WTC11 (cell line): ENCODE measurements at places on chromosomes 7 and 10. TPM values are rescaled to one million over a fixed set of nuclear protein-coding genes. Genes with fewer than 3 reads are reported as not detected.

DNA sequence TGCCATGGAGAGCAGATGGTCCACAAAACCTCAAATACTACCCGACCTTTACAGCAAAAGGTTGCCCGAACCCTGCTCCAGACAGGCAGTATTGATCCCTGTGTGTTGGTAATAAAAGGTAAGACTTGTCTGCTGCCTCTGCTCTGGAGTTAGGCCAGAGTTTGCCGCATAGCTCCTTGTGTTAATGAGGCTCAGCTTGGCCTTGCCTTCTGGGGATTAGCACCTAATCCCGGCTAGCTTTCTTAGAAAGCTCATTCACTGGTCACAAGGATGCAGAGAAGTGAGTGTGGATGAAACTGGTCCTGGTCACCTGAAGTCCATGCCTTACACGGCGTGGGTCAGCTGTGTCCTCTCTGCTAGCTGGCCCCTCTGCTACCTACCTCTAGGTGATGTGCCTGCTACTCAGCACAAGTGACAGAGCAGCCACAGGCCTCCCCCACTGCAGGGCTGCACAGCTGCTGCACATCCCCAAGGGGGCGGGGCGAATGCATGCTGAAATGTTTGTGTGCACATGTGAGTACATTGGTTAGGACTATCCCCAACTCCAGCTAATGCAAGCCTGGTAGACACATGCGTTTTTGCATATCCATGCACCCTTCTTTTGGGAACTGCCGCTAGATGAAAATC lies 31.7 kb upstream of the SYPL1 start:
- DNase-seq: peak; percentile 23

DNA sequence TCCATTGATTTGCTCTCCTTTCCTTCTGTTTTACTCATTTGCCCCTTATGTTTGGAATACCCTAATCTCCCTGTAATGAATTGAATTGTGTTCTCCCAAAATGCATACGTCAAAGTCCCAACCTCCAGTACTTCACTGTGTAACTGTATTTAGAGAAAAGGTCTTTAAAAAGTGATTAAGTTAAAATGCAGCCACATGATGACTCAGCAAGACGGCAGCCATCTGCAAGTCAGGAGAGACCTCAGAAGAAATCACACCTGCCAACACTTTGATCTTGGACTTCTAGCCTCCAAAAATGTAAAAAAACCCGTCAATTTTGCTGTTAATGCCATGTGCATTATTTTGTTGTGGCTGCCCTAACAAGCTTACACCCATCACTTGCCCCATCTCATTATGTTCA lies 85.3 kb upstream of the PCLO start:
- DNase-seq: no peak

DNA sequence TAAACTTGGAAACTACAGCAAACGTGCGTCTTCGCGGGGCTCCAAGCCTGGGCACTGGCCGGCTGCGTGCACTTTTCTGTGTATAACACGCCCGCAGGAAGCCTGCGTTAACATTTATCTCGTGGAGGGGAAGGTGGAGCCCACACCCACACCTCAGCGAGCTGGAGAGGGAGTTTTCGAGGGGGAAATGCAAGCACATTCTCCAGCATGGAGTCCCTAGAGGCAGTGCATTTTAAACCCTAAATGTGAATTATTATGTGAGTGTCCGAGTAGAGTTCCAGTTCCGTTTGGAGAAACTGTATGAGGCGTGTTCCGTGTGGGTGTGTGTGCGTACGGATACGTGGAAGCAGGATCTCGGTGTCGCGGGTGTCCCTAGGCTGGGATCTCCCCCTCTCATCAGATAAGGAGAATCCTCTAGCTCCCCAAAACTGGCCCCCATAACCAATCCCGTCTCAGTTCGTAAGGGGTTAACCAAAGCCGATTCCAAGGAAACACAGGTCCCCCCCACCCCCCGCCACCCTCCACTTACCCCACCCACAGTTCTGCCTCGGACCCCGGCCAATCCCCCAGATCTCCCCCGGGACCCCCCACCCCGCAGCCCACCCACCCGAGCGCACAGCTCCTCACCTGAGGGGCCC lies 403 bp downstream of the CDK6 start:
- no peak for DNase-seq

GRCh38 chr7:25792586-25792985 lies 359.4 kb upstream of the NFE2L3 start:
- no peak for DNase-seq

DNA sequence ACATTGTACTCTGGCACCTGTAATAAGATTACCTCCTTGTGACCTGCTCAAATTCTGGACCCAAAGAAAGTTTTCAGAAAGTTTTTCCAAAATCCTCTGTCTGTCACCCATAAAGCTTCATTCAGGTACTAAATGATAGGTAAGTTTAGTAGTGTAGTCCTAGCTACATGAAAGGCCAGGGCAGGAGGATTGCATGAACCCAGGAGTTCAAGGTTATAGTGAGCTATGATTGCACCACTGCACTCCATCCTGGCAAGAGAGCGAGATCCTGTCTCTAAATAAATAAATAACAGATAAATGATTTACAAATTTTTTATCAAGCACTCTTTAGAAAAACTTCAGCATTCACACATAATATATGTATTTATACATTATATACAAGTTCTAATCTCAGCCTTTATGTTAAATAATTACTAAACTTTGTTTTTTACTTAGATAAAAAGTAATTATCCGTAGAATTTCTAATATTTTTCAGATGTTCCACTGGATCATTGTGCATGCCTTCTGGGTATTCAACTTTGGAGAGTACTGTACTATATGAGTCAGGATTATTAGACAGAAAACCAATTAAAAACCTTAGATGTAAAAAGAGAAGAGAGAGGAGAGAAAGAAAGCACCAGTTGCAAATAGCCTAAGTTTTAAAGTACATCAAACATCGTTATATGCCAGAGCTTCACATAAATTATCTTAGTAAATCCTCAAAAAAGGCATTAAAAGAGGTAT lies 363.0 kb downstream of the LRRTM3 start:
- no peak for DNase-seq

The A1CF gene
- total RNA-seq: 0.07 to 0.21 TPM (median 0.07 TPM) in 3 replicates

DNA sequence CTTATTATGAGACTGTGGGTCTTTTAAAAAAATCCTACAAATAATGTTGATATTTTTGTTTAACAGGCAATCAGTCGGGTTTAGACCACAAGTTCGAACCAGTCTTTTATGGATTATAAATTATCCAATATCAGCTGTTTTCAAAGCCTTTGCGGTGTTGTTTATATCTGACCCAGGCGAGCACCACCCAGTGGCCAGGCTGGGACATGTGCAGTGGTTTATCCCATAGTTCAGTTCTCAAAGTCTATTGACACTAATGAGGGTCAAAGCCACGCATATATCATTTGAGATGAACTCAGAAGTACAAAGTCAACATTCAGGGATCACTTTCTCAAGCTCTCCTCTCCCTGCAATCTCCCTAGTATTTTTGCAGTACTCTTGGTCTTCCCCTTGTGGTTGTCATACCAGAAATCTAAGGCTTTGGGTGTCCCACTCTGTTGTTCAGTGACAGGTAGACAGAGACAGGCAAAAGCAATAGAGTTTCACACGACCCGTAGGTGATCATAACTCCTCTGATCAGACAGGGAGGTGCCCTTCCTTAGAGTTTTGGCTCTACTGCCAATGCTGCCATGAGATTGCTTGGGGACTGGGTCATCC lies 117.4 kb upstream of the POM121L12 start:
- DNase-seq: peak; percentile 45

GRCh38 chr10:79127151-79127961 lies 58.6 kb downstream of the ZMIZ1 start:
- no peak for DNase-seq

The FZD1 gene
- 2.0 TPM in 3 replicates for total RNA-seq

- no peak for DNase-seq
These were observed 30.2 kb upstream of the ARHGAP22 start for GRCh38 chr10:48634984-48635557.

- DNase-seq: no peak
These were observed 44.0 kb upstream of the HPSE2 start for GRCh38 chr10:99279626-99280111.

The TRIM4 gene
- 6.6 to 9.8 TPM (median 9.3 TPM) in 3 replicates for total RNA-seq

The PDK4 gene
- 0.21 to 0.46 TPM (median 0.31 TPM) in 3 replicates for total RNA-seq

GRCh38 chr10:101047961-101048892 lies 13.6 kb upstream of the KAZALD1 start:
- peak; percentile 76 for DNase-seq

- DNase-seq: no peak
These were observed 127.3 kb downstream of the TRIL start for GRCh38 chr7:28830846-28831245.

GRCh38 chr10:26679588-26679987 lies 17.9 kb upstream of the PDSS1 start:
- DNase-seq: no peak

The ATP6V0A4 gene
- total RNA-seq: 1.1 to 2.0 TPM (median 1.3 TPM) in 3 replicates

GRCh38 chr10:32232378-32232777 lies 114.6 kb downstream of the EPC1 start:
- DNase-seq: peak; percentile 23

- no peak for DNase-seq
These were observed 7.1 kb upstream of the TEX36 start for GRCh38 chr10:125689955-125690569.

- peak; percentile 71 for DNase-seq
These were observed 1.2 kb downstream of the CALY start for GRCh38 chr10:133335246-133336117.

DNA sequence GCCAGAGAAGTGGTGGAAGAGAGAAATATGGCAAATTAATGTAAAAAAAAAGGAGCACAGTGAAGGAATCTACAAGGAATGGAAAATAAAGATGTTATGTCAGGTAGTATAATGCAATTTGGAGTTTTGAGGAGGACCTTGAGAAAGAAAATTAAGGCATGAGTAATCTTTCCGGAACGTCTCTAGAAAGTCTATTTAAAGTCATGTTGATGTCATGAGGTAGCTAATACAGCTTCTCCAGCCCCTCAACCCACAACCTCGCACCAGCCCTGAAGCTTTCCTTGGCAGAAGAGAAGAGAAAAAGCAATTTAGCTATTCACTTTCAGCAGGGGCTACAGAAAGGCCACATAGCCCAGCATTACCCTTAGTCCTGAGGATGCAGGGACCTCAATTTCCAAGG lies 22.5 kb downstream of the TRDMT1 start:
- DNase-seq: no peak

GRCh38 chr10:68154211-68154497 lies 44.9 kb downstream of the MYPN start:
- no peak for DNase-seq

DNA sequence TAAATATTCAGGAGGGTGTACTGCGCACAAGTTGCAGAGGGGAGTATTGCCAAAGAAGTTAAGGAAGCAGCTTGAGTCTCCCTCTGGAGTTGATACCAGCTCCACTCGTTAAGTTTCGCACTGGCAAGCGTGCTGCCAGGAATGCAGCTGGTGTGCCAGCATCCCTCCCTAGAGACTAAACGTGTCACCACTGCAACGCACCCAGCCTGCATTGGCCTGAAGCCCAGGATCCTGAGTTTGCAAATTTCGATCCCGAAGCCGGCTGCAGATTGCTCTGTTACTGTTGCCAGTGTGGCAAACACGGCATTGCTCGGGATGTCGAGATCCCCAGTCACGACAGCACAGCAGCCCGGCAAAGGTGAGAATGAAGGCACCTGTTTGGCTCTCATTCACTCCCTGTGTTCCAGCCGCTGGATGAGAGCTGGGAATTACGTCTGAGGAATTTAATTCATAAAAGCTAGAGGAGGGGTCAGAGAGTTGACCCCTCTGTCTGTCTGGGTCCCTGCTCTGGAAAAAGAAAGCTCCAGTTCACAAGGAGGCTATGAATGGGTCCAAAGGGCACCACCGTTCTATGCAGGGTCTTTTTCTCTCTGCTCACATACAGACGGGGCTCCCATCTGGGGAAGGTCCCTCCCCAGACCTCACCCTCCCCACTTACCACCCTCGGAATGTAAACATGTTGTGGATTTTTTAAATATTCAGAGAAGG lies 61.0 kb downstream of the NRP1 start:
- DNase-seq: peak; percentile 19

DNA sequence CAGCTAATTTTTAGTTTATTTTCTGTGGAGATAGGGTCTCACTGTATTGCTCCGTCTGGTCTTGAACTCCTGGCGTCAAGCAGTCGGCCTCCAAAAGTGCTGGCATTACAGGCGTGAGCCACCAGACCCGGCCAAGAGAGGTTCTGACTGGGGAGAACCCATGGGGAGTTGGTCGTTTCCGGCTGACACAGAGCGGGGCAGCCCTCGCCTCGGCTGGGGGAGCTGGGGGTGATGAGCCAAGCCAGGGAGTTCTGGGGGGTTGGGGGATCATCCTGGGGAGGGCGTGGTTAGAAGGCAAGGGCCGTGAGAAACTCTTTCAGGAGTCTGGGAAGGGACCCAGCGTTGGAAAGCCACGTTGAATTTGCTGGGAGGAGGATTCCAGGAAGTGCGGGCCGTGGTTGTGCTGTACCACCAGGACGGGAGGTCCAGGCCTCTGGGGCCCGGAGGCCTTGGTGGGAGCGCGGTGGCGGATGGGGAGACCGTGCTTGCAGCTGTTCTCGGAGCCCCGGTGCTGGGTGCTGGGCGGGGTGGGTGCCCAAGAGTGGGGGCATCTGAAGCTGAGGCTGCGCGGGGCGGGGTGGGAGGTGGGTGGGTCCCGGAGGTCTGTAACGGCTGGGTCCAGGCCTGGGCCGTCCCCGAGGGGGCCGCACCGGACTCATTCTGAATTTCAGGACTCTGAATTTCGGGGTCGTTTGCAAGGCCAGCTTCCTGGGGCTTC lies 8.4 kb upstream of the ZNF853 start:
- DNase-seq: no peak

The OPALIN gene
- 0.04 TPM in 1 of 3 replicates, not detected in the others for total RNA-seq

The POM121C gene
- 52.7 to 54.7 TPM (median 53.8 TPM) in 3 replicates for total RNA-seq

DNA sequence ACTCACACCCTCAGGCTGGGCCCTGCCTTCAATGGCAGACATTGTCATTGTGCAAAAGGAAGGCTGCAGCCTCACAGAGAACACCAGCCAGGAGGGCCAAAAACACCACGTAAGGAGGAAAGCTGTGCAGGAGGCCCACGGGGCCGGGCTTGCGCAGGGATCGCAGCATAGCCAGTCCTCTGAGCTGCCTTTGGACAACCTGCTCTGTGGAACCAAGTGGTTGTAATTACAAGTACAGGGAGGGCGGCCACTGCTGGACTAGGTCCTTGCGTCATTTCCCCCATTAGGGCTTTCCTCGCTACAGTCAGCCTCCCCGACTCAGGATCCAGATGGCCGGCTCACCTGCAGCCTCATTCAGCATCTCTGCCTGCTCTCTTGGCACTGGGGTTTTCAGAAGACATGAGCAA lies 66.9 kb downstream of the FAM53B start:
- DNase-seq: no peak

- DNase-seq: no peak
These were observed 224.9 kb downstream of the ACTR3B start for GRCh38 chr7:152984421-152984820.

- no peak for DNase-seq
These were observed 2.2 kb upstream of the LRRC27 start for GRCh38 chr10:132329565-132330485.

GRCh38 chr7:55250313-55250712 lies 114.8 kb upstream of the LANCL2 start:
- peak; percentile 70 for DNase-seq

- DNase-seq: no peak
These were observed 56.7 kb upstream of the LRRC18 start for GRCh38 chr10:48996329-48996728.

The PMPCB gene
- 74.4 to 77.6 TPM (median 75.5 TPM) in 3 replicates for total RNA-seq

- DNase-seq: no peak
These were observed 89.8 kb downstream of the CREM start for GRCh38 chr10:35216303-35216905.

The ATG9B gene
- 2.4 to 3.8 TPM (median 2.4 TPM) in 3 replicates for total RNA-seq

- peak; percentile 9 for DNase-seq
These were observed 312.6 kb downstream of the PTPRN2 start for GRCh38 chr7:158274996-158275395.
